ENCODE measurements at places on chromosomes 6 and 20.

DNA sequence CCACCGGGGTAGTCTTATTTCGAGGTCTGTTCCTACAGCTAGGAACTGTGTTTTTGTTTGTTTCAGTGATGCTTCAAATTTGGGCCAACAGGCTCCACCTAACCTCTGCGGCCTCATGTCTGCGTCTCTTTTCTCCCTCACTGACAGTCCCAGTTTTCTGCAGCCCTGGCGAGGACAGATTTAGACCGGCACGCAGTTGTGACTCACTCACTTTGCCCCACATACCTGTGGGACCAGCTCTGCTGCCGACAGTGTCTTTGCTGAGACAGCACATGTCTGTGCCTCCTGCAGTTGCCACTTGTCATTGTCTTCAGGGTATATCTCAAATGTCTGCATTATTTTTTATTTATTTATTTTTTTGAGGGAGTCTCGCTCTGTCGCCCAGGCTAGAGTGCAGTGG lies 29.2 kb downstream of the OSBPL2 start:
- DNase-seq, result no peak

DNA sequence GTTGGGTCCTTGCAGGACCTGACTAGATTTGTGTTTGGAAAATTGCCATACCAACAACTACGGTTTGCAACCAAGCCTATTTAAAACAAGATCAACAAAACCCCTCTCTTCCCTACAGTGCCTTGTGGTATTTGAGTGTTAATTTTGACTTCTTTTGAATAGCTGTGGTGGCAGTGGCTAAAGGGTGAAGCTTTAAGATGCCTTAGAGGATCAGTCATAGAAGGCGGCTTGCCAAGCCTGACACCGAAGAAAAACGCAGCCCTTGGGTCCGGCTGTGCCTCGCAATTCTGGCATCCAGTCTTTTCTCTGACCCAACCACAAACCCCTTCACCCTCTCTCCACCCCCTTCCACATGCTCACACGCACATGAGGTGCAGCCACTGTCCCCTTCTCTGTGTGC lies 32.6 kb downstream of the BMP6 start:
- DNase-seq, result no peak

DNA sequence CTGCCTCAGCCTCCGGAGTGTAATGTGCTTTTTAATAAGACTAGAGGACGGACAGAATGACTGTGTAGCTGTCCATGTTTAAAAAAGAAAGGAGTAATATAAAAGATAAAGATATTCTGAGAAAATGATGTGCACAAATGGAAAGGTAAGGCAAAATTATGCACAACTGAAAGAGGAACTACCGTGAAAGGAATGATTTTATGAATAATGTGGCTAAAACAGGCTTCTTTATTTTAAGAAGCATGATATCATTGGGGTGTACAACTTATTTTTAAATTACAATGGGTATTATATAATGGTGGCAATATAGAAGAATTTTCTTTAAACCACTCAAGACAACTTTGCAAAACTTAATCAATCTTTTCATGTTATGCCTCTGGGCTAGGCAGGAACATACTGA lies 78.1 kb downstream of the FIG4 start:
- DNase-seq, result no peak

DNA sequence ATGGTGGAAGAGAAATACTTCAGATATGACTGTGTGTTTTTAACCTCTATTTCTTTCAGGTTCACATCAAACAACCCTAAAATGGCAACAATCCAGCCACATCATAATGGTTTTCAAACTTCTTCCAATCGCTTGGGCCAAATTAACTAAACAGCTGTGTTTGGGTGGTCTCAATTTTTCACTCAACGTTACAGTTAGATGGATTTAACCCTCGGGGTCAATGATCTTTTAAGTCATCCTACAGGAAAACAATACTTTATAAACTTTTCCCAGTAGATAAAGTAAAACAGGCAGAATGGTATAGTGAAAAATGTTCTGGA lies 60.4 kb downstream of the EPB41L2 start:
- no peak for DNase-seq

DNA sequence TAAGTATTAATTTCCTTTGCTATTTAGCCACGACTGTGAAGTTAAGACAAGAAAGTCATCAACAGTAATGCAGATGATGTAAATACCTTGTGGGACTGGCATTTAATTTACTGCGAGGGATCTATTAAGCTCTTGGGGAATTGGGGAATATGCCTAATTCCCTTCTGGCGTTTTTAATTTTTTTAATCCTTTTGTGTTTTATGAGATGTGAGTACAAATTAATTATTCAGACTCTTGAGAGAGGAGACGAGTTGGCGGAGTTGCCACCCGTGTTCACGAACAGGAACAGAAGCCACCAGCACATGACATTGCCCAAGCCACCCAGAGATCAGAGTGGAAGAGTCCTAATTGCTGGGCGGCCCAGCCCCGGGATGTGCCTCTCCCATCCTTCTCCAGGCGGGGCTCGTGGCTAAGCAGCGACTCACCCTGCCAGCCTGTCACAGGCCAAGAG lies 533 bp upstream of the CRYBG1 start:
- no peak for DNase-seq

Data from activated T-helper 1 cell treated with anti-CD3 and anti-CD28 coated beads, Interleukin-2, amount 50 U/mL, for 16 hours (primary cell).